NCI-H1930 (cell line): ENCODE measurements at places on chromosomes 5 and 9.

GRCh38 chr9:33378121-33378795 lies 24.1 kb downstream of the AQP7 start:
- DNase-seq = no peak

DNA sequence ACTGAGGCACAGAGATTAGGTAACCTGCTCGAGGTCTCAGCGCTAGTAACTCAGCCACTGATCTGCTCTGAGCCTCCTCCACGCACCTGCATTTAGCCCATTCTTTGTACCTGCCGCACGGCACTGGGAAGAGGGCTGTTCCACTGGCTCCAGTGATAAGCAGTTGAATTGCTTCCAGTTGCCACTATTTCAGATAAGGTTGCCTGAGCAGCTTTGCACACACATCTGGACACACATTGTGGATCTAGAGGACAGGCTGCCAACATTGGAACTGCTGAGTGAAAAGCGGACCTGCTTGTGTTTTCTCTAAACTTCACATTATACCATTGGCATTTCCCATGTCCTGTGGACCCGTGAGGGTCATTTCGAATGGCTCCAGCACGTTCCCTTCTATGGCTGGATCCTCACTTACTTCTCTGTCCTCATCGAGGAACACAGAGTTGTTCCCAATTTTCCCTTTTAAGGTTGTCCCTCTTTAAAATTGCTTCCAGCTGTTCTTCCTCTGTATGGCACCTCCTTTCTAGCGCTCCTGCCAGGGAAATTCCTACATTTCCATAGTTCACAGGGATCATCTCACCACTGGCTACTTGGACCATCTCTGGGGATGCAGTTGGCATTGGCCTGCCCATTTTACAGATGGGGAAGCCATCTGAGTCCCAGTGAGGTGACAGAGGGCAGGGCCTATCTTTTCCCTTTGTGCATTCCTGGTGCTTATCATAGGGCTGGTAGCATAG lies 45.9 kb upstream of the RPL26L1 start:
- no peak for DNase-seq

- no peak for DNase-seq
These were observed 149.2 kb upstream of the NR3C1 start for GRCh38 chr5:143552680-143553079.

- no peak for DNase-seq
These were observed 100.6 kb downstream of the ELAVL2 start for GRCh38 chr9:23725279-23725946.

DNA sequence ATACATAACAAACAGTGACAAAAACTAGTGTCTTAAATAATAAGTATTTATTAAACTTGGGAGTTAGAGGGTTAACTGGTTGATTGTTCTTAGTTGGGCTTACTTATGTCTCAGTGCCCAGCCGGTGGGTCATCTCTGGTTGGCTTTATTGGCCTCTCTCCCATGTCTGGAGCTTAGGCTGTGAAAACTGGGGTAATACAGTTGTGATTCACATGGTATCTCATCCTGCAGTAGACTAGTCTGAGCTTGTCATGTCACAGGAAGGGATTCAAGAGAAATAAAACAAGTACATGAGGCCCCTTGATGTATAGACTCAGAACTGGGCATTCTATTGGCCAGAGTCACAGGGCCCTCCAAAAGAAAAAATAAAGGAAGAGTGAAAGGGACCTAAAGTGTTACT lies 466.4 kb upstream of the SMC2 start:
- DNase-seq = no peak

- no peak for DNase-seq
These were observed 13.4 kb downstream of the AK8 start for GRCh38 chr9:132864691-132865090.

DNA sequence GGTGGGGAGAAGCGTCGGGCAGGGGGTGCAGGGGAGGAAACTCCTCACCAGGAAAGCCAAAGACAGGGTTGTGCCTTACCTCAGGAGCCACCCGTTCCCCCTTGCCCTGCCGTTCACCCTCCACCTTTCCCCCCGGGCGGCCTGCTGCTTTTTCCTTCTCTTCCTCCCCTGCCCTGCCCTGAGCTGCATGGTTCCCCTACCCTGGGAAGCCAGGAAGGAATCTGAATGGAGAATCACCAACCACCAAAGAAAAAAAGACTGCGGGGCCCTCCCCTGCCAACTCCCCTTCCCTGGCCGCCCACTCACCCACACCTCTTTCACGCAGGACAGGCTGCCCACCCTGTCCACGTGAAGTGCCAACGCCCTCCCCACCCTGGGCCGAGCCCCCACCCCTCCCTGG lies 820 bp upstream of the NFX1 start:
- no peak for DNase-seq

- DNase-seq = peak; percentile 54
These were observed 41.4 kb downstream of the PSIP1 start for GRCh38 chr9:15469406-15469805.

GRCh38 chr5:172508471-172509404 lies 54.4 kb upstream of the SH3PXD2B start:
- no peak for DNase-seq

DNA sequence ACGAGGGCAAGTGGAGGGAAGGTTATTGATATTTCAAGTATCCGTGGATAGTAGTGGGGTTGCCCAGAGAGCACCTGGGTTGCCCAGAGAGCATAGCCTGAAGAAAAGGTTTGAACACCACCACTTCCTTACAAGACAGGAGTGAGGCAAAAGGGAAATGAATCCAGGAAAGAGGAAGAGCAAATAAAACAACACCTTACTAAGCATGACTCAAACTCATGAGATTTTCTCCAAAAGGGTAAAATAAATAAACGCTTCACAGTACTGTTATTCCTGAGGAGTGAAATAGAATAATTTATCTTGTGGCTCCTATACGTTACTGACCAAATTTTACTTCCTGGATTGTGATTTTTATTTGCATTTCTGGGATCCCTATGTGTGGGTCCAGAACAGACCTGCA lies 65.2 kb upstream of the PTPRD start:
- DNase-seq = no peak

- peak; percentile 48 for DNase-seq
These were observed 6.3 kb upstream of the TRMT10B start for GRCh38 chr9:37747271-37747753.

- no peak for DNase-seq
These were observed 1.5 kb downstream of the PAPPA start for GRCh38 chr9:116154976-116155697.

GRCh38 chr5:61974680-61975079 lies 331.3 kb upstream of the KIF2A start:
- no peak for DNase-seq

- peak; percentile 72 for DNase-seq
These were observed at the start of gene ISL1 for GRCh38 chr5:51383131-51384121. TSS of gene ISL1 (plus strand) at chr5:51383448. CDS start at chr5:51383672, 224 bp downstream.

DNA sequence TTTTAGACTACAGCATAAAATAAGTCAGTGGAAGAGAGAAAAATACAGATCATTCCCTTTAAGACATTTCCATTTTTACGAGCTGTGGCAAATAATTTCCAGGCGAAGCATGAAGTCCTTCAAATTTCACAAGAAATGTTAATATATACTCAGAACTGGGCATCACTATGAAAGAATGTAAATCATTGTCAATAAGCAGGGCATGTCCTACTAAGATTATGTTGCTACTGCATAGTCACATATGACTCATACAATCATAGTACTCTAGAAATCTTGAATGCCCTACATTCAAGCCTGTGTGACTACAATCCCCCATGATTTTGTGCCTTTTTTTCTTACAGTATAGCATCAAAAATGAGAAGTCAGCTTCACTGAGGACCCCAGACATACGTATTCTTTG lies 485.2 kb upstream of the FTMT start:
- DNase-seq = no peak

DNA sequence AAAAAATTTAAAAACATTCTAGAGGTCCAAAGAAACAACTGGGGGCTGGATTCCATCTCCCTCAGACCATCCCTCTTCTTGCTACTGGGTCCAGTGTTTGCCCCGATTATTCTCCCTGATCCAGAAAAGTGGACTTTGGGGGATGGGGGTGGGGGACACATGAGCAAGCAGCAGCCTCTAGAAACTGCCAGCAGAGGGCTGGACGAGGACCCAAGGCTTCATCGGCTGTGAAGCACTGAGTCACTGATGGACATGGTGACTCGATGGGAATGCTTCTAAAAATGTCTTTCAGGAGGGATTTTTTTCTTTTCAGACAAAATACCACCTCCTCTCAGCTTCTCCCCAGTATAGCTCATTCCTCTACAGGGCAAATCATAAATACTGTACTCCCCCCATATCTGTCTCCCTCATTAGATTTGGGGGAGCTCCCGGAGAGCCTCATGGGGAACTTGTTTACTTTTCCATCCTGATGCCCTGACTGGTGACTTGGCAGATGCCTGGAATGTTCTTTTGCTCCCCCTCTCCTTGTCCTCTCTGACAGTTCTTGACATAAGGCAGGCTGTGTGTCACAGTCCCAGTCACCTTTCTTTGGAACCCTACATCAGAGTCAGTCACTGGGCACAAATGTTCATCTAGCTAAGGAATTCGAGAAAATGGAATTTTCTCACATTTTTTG lies 67.2 kb upstream of the STC2 start:
- no peak for DNase-seq

GRCh38 chr5:112388074-112388473 lies 31.0 kb downstream of the EPB41L4A start:
- DNase-seq = no peak

DNA sequence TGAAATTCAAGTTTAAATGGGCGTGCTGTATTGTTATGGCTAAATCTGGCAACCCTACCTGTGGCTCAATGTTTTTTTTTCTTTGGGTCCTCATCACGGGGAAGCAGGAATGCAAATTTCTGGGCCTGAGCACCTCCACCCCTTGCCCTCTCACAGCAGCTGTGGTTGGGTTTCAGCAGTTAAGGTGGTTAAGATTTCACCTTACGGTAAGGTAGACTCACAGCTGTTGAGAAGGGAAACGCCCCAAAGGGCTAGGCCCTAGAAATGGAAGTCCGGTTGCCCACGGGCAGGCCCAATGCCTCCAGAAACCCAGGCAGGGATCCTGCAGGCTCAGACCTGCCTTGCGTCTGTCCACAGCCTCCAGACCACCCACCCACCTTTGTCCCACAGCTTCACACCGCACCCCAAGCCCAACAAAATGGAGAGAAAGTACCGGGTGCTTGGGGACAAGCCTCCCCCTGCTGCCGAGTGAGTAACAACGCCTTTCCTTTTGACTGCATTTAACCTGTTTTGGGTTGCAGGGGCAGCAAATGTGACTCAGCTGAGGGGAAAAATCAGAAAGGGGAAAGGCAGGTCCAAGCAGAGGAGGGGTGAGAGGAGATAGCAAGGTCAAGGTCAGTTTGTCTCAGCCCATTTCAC lies 48.1 kb upstream of the TDRD7 start:
- DNase-seq = no peak

DNA sequence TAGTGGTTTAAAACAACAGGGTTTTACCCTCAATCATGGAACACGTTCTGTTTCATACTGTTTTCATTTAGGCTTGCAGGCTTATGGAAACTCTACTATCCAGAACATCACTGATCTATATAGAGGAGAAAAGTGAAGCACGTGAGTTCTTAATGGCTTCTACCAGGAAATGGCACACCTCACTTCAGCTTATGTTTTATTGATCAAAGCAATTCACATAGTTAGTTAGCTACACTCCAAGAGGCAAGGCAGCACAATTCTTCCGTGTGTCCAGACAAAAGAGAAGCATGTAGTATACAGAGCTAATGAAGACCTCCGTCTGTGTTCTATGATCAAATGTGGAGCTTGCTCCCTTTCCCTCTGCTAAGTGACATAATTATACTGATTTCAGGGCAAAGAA lies 353.3 kb upstream of the CD180 start:
- no peak for DNase-seq

DNA sequence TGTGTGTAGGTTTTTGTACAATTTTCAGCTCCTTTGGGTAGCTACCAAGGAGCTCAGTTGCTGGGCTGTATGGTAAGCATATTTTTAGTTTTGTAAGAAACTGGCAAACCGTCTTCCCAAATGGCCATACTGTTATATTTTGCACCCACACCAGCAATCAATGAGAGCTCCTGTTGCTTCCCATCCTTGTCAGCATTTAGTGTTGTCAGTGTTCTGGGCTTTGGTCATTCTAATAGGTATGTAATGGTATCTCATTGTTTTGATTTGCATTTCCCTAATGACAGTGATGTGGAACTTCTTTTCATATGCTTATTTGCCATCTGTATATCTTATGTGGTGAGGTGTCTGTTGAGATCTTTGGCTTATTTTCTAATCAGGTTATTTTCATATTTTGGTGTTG lies 320.1 kb downstream of the MLLT3 start:
- DNase-seq = no peak

- no peak for DNase-seq
These were observed 37.7 kb downstream of the SAR1B start for GRCh38 chr5:134594797-134595457.

- DNase-seq = no peak
These were observed 1.1 kb downstream of the MAMDC2 start for GRCh38 chr9:70044490-70045307.

DNA sequence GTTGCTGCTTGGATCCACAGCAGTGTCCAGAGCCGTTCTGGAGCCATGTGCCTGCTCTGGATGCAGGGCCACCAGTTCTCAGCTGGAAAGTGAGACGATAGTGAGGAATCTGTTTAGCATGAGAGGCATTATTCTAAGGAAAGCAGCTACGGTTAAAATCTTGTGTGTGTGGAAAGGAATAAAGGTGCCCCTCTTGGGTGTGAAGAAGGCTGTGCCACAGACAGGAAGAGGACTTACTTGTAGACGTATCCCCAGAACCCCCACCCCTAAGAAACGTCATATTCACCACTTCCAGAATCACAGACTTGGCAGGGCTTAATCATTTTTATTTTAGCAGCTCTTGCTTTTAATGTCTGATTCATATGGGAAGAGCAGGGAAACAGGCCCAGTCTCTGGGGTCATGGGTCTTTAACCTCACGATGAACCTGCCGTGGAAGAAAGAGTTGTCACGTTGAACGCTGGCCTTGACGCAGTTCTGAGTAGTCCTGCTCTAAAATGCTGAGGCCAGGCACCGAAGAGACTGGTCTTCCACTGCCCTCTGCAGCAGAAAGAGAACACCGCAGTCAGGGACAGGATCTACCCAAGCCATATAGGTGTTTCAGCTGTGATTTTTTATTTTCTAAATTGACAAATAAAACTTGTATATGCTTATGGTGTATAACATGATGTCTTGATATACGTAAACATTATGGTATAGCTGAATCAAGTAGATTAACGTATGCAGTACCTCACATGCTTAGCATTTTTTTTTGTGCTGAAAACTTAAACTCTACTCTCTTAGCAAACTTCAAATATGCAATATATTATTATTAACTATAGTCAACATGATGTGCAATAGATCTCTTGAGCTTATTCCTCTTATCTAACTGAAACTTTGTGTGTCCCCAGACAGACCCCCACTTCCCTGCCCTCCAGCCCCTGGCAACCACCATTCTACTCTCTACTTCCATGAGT lies 38.8 kb downstream of the CARTPT start:
- peak; percentile 50 for DNase-seq

DNA sequence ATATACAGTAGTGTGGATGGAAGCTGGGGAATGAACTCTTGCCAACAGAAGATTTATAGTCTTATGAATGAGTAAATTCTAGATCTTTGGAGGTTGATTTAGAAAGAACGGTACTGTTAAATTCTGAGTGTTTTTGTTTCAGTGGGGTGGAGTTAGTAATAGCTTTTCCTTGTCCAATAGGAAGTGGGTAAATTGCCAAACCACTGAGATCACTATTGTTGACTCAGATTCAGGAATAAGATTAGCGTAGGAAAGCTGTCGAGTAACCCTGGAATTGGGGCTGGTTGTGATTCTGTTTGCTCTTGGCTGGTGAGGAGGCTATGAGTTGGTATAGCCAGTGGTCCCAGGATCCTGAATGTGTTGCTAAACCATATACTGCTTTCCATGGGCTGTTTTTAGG lies 155.6 kb downstream of the ARHGAP26 start:
- no peak for DNase-seq
